ENCODE measurements at places on chromosomes 1 and 21.

GRCh38 chr21:16408280-16408679 is 678.5 kb downstream of the USP25 start:
- no peak for DNase-seq

DNA sequence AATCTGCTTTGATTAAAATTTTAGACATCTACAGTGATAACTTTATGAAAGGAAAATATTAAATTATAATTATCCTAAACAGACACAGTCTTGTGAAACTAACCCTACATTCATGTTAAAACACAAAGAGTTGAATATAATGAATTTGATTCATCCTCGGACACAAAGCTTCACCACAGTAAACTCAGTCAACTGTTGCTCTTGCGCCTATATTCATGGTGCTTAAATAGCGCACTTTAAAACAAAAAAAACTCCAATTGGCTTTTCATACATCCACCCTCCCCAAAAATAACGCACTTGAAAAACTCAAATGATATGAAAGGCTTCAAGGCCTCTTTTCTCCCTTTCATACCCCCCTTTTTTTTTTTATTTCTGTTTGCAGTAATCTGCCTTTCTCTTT is 260.3 kb downstream of the FAF1 start:
- DNase-seq: no peak

DNA sequence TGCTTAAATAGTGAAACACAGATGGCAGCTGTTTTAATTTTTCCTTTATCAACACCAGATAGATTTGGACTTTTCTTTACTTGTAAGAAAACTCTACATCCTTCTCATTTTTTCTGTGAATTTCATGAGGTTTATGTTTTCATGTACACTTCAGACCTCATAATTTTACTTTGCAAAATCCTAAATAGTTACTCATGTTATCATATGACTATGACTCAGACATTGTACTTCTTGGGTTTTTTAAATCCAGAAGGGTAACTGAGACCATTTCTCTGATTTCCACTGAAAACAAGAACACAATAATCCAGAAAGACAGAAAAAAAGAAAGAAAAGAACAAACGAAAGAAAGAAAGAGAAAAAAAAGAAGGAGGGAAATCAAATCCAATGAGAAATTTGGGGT is 1021.6 kb downstream of the NCAM2 start:
- no peak for DNase-seq

GRCh38 chr21:38775733-38776132 is 30.0 kb upstream of the ETS2 start:
- DNase-seq: no peak

DNA sequence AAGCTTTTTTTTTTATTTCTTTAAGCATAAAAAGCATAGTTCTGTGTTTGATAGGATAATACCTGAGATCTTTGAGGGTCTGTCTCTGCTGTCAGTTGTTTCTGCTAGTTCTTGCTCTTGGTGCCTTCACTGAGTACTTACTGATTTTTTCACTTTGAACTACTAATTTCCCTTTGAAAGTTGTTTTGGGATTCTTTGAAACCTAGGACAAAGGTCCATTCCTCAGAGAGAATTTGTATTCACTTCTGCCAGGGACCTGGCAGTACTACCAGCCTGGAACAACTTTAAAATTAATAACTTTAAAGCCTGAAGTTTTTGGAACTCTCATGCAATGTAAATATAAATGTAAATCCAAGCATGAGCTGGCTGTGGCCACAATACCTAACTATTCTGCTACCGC is 190.1 kb downstream of the TM2D1 start:
- DNase-seq: no peak

- no peak for DNase-seq
These were observed 138.9 kb downstream of the IGSF21 start for GRCh38 chr1:18246543-18246942.

GRCh38 chr1:59278780-59279354 is 18.0 kb upstream of the FGGY start:
- DNase-seq: no peak

- no peak for DNase-seq
These were observed 36.4 kb downstream of the PRKCZ start for GRCh38 chr1:2086446-2087078.

DNA sequence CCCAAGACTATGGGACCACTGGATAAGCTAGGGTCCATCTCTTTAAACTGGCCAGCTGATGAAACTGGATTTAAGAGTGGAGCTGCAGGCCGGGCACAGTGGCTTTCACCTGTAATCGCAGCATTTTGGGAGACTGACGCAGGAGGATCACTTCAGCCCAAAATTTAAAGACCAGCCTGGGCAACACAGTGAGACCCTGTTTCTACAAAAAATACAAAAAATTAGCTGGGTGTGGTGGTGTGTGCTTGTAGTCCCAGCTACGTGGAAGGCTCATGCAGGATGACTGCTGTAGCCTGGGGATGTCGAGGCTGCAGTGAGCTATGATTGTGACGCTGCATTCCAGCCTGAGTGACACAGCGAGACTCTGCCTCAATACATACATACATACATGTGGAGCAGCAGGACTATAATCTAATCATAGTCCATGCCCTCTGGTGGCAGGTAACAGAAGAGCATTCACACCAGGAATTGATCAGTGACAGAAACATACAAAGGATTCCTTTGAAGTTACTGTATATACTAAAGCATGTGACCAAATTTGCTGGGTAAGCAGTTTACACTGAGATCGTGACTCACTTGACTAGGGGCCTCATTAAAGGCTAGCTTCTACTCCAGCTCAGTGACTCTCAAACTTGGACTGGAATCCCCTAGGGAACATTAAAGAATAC is 101.5 kb upstream of the SLFNL1 start:
- DNase-seq: no peak

DNA sequence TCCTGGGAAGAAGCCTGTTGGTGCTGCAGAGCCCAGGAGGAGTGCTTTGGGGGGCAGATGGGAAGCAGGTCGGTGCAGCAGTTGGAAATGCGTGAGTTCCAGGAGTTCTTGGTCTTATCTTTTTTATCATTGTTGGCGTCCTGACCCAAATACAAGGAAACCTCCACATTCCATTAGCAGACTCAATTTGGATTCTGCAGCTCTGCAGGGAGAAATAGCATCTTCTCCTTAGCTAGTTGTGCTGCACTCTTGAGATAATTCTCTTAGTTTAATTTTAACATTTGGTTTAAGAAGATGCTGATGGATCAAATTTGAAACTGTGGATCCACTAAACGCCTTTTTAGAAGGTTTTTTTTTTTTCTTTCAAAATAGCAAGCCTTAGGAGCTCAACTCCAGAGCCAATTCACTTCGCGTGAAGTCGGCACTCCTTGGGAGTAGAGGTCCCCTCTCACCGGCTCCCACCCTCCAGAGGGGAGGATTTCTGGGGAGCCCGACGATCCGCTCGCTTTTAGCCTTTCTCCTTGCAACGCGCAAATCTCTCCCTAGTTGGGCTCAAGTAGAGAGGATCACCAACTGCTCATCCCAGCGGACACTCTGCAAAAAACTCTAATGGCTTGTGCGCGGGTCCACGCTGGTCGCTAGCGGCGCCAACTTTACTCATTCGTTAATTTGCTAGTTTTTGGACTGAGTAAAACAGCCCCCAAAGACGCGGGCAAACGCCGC is 1.3 kb downstream of the PLD5 start:
- no peak for DNase-seq

- DNase-seq: no peak
These were observed 36.5 kb upstream of the CD5L start for GRCh38 chr1:157878059-157878458.

GRCh38 chr1:228546541-228547463 is 59.6 kb downstream of the RNF187 start:
- DNase-seq: no peak

GRCh38 chr1:29949676-29950075 is 713.4 kb downstream of the PTPRU start:
- DNase-seq: no peak
